Endothelial cell of umbilical vein (primary cell): ENCODE measurements at places on chromosomes 12 and 14.

DNA sequence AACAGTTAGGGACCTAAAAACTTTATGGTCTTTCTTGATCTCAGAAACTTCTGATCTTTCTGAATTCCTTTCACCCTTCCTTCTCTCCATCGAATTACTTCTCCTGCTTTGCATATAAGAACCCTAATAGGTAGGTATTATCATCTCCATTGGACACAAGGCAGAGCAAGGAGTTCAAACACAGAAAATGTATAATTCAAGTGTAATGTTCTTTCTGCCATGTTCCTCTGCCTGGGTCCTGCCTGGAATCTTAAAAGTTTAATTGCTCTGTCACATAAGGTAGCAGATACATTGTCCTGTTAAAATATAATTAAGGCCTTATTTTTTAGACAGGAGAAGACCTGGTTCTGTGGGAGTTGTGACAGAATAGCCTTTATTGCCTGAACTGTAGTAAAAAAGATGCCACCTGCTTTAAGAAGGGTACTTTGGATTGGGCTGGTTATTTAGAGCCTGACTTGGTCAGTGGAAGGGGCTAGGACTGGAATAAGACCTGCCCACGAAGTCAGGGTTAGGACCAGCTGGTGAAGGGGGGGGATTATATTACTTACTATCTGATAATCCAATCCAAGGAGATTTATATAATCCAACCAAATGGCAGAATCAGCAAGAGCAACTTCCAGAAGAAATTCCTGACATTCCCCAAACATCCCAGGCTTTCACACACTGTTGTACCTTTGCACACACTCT is 10.4 kb downstream of the G2E3 start:
- H3K36me3 ChIP-seq, result no peaks in the 10 kb centered on the region
- H3K4me3 ChIP-seq, result no peak overlapping the region
- peaks cover 11% of the 10 kb centered on the region for H3K4me1 ChIP-seq
- no peak for DNase-seq
- no peak overlapping the region for H3K27ac ChIP-seq

DNA sequence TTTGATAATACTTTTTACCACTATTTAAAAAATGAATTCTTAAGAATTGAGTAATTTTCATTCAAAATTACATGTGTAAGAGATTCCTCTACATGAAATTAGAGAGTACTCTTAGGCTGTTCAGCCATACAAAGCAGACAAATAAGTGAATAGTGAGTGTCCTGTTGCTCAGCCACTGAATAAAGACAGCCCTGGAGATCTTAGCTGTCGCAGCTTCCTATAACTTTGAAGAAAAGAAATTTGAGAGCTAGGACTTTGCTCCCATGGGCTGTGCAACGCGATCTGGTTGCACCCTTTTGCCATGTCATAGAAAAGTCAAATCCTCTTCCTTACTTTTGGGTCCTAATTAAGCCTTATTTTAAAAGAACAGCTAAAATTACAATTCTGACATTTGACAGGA is 40.9 kb upstream of the LRIG3 start:
- H3K27me3 ChIP-seq, result no peaks in the 10 kb centered on the region
- H3K27ac ChIP-seq, result peak overlapping the region; percentile 74
- no peak for DNase-seq
- no peak overlapping the region for H3K4me3 ChIP-seq
- H3K36me3 ChIP-seq, result no peaks in the 10 kb centered on the region
- peaks cover 18% of the 10 kb centered on the region for H3K4me1 ChIP-seq

DNA sequence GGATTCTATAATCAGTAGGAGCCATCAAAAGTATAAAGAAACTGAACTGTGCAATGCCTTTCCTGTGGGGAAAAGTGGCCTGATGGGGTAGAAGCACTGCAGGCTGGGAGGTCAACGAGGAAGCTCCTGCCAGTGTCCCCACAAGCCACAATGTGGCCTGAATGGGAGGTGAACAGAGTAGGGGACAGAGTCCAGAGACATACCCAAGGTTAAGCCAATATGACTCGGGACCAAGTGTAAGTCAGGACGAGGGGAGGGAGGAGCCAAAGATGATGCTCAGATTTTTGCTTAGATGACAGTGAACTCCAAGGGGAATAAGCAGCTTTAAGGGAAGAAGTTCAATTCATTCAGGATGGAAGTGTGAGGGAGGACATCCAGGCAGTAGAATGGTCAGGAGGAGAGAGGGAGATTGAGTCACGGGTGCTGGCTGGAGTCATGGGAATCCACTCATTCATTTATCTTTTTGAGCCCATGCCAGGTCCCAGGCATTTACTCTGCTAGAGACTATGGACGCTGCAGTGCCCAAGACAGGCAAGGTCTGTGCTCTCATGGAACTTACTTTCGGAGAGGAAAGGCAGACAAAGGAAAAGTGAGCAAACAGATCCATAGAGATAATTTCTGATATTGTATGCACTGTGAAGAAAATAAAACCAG is 29.1 kb downstream of the DPF3 start:
- no peak overlapping the region for H3K4me3 ChIP-seq
- H3K27me3 ChIP-seq, result no peaks in the 10 kb centered on the region
- H3K4me1 ChIP-seq, result peaks cover 4% of the 10 kb centered on the region
- no peak overlapping the region for H3K27ac ChIP-seq
- H3K36me3 ChIP-seq, result no peaks in the 10 kb centered on the region

- no peak for DNase-seq
- H3K27ac ChIP-seq, result no peak overlapping the region
- no peaks in the 10 kb centered on the region for H3K27me3 ChIP-seq
- peaks cover 17% of the 10 kb centered on the region for H3K4me1 ChIP-seq
- no peak overlapping the region for H3K4me3 ChIP-seq
These were observed 301.4 kb downstream of the BMP4 start for GRCh38 chr14:53655080-53655785.

GRCh38 chr12:82953397-82953796 is 266.7 kb downstream of the TMTC2 start:
- no peak for DNase-seq
- H3K27ac ChIP-seq, result no peak overlapping the region
- H3K27me3 ChIP-seq, result no peaks in the 10 kb centered on the region
- no peaks in the 10 kb centered on the region for H3K4me1 ChIP-seq
- H3K4me3 ChIP-seq, result no peak overlapping the region

GRCh38 chr14:71416392-71416791 is 509.1 kb downstream of the PCNX1 start:
- H3K27me3 ChIP-seq, result no peaks in the 10 kb centered on the region
- H3K4me3 ChIP-seq, result no peak overlapping the region
- H3K4me1 ChIP-seq, result no peaks in the 10 kb centered on the region
- H3K27ac ChIP-seq, result no peak overlapping the region
- no peaks in the 10 kb centered on the region for H3K36me3 ChIP-seq

- H3K36me3 ChIP-seq, result peaks cover 5% of the 10 kb centered on the region
- H3K27me3 ChIP-seq, result no peaks in the 10 kb centered on the region
- peak overlapping the region; percentile 13 for H3K4me3 ChIP-seq
- DNase-seq, result no peak
- peaks cover 22% of the 10 kb centered on the region for H3K4me1 ChIP-seq
- peak overlapping the region; percentile 50 for H3K27ac ChIP-seq
These were observed 769 bp upstream of the ZNF740 start for GRCh38 chr12:53179687-53180219.

- no peaks in the 10 kb centered on the region for H3K36me3 ChIP-seq
- no peak overlapping the region for H3K27ac ChIP-seq
- DNase-seq, result peak; percentile 36
These were observed 17.0 kb upstream of the WNT5B start for GRCh38 chr12:1611803-1612572.

DNA sequence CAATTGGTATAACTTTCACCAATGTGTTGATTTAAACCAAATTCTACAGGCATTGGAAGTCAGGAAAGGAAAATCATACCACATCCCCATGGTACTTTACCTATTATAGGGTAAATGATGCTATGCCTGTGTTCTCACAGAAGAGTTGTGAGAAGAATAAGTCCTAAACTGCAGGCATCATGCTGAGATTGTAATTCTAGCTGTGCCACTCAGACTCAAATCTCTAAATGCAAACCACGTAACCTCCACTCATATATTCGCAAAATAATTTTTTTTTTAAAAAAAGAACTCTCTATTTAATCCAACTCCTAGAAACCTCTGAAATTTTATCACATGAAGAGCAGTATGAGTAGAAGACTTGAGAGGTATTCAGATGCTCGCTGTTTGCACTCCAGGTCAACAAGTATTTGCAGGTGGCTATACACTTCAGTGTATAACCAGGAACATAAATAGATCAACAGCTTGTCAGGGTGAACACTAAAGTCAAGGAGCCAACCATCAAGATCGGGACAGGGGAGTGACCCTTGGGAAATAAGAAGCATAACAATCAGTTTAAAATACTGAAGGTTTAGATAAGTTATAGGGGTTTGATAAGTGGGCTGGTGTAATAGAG is 110.1 kb downstream of the SLC25A21 start:
- no peak overlapping the region for H3K27ac ChIP-seq
- no peak for DNase-seq
- no peaks in the 10 kb centered on the region for H3K36me3 ChIP-seq
- no peaks in the 10 kb centered on the region for H3K4me1 ChIP-seq

GRCh38 chr12:103318566-103318965 is 177.2 kb downstream of the C12orf42 start:
- no peak overlapping the region for H3K4me3 ChIP-seq
- DNase-seq, result no peak
- H3K36me3 ChIP-seq, result no peaks in the 10 kb centered on the region
- no peaks in the 10 kb centered on the region for H3K4me1 ChIP-seq
- no peaks in the 10 kb centered on the region for H3K27me3 ChIP-seq

DNA sequence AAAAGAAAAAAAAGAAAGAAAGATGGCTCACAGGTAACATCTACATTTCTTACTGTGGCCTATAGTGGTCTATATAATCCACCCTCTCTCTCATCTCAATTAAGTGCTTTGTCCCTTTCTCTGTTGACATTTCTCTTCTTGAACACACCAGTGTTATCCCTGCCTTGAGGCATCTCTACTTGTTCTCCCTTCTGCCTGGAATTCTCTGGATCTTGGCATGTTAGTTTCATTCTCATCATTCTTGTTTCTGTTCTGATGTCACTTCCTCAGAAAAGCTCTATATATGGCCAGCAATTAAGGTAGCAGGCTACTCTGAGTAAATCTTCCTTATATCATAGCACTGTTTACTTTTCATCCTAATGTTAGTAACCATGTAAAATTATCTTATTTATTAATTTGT is 155.7 kb upstream of the PDZRN4 start:
- H3K4me1 ChIP-seq, result no peaks in the 10 kb centered on the region
- no peak for DNase-seq
- H3K27me3 ChIP-seq, result no peaks in the 10 kb centered on the region

DNA sequence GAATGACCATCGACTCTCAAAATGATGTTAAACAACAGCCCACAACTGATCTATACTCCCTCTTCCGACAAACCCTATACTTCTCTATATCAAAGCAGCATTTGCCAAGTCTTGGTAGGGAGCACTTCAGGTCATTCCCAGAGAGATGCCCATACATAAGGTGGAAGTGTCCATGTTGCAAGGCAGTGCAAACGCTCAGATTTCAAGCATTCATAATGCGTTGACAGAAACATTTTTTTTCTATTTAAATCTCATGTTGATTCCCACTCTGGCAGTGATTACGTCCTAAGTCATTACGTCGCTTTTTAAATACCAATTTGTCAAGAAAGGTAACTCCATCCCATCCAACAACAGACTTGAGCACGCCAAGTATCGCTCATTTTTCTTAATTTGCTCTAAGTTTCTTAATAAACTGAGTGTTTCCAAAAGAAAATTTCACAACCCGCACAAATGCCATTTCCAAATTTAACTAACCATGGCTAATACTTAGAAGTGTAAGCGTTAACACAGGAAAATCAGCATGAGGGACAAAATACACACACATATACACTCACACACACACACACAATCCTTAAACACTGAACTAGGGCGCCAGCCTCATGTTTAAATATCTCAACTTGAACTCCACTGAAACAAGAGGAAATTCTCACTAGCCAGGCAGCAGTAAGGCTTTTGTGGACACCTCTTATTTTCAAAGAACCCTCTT is 1.1 kb downstream of the GXYLT1 start:
- peaks cover 14% of the 10 kb centered on the region for H3K4me1 ChIP-seq
- no peaks in the 10 kb centered on the region for H3K36me3 ChIP-seq
- H3K27me3 ChIP-seq, result no peaks in the 10 kb centered on the region
- DNase-seq, result peak; percentile 54

DNA sequence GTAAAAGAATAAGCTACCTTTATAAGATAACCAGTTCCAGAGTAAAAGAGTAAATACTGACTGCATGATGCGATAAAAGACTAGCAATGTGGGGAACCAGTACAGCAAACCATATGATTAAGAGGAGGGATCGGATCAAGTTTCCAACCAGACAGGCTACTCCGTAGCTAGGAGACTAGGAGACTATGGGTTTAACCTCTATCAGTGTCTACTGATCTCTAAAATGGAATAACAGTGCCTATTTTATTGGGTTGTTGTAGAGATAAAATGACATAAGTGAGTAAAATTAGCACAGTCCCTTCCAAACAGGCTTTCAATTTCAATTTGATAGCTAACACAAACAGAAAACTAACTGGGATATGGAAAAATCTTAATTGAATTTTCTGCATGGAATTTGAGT is 76.0 kb downstream of the PAWR start:
- DNase-seq, result no peak
- H3K27ac ChIP-seq, result no peak overlapping the region
- H3K4me3 ChIP-seq, result no peak overlapping the region
- H3K4me1 ChIP-seq, result no peaks in the 10 kb centered on the region

DNA sequence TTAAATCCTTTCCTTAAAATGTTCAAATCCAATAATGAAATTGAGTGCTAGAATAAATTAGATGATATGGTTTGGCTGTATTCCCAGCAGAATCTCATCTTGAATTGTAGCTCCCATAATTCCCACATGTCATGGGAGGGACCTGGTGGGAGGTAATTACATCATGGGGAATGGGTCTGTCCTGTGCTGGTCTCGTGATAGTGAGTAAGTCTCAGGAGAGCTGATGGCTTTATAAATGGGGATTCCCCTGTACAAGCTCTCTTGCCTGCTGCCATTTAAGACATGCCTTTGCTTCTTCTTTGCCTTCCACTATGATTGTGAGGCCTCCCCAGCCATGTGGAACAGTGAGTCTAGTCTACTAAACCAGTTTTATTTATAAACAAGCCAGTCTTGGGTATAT is 508.5 kb downstream of the ETNK1 start:
- H3K36me3 ChIP-seq, result no peaks in the 10 kb centered on the region
- DNase-seq, result no peak
- no peak overlapping the region for H3K27ac ChIP-seq
- no peaks in the 10 kb centered on the region for H3K4me1 ChIP-seq

- no peaks in the 10 kb centered on the region for H3K36me3 ChIP-seq
- no peaks in the 10 kb centered on the region for H3K4me1 ChIP-seq
- no peak overlapping the region for H3K27ac ChIP-seq
- no peak for DNase-seq
- no peak overlapping the region for H3K4me3 ChIP-seq
These were observed 69.5 kb downstream of the BCL11B start for GRCh38 chr14:99202516-99202915.

DNA sequence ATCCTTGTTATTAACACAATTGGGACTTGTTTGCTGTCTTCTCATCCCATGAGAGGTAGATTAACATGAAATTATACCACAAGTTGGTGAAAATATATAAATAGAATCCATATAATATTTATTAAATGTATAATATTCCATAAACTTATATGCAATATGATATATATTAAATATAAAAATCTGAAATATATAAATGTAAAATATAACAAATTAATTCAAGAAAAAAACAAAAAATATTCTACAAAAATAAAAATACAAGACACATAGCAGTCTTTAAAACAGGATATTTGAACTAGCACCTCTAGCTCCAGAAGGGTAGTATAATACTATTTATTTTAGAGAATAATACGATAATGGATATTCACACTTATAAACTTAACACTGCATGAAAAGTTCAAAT is 603.3 kb upstream of the FLRT2 start:
- no peak overlapping the region for H3K27ac ChIP-seq
- H3K27me3 ChIP-seq, result no peaks in the 10 kb centered on the region
- no peak overlapping the region for H3K4me3 ChIP-seq
- no peaks in the 10 kb centered on the region for H3K4me1 ChIP-seq
